NCI-H1092 treated with DMSO at 0.1 percent for 48 hours (cell line): ENCODE measurements at places on chromosomes 6 and 20.
A peak's percentile ranks its signal among the peaks of the same experiment; 100 is the strongest.

DNA sequence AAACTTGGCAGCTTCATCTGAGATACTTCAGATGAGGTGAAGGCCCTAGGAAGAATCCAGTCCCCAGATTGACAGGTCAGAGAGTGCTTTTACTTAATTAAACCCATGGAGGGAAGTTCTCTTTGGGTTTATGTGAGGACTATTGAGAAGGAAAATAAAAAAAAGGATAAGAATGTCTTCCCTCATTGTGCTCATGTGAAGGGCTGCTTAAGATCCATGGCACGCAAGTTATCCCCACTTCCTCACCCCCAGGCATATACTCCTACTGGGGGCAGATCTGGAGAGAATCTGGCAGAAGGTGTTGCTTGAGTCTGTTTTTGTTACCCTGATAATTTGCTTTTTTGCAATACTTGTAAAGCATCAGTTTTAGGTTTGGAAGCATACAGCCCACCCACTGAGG is 322.9 kb upstream of the TFAP2D start:
- DNase-seq = no peak

DNA sequence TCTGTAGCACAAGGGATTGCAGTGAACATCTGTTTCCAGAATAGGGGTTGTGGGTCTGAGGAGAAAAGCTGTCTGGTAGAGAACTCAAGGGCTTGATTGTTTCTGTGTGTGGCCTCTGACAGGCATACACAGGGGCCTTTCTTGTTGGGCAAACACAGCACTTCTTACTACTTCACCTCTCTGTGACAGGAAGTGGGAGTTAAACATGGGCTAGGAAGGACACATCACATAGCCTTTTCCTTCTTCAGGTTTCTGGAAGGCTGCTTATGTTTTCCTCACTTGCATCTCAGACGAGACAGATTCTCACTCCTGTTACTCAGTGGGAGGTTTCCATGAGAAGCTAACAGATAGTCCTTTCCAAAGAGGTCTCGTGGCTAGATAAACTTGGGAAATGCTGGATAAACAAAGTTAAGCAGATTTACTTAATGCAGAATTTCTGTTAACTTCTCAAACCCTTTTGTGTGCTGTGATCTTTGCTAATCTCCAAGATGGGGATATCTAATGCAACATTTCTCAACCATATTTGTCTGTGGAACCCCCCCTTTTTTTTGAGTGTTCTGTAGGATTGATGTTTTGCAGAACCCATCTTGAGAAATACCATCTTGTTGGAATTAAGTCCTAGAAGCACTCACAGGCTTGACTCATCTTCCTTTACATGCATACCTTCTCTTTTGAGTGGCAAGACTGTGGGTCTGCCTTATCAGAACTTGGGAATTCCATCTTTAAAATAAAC is 41.9 kb upstream of the RNF8 start:
- DNase-seq = no peak

GRCh38 chr6:15461127-15461944 is 201.5 kb downstream of the DTNBP1 start:
- DNase-seq = no peak

DNA sequence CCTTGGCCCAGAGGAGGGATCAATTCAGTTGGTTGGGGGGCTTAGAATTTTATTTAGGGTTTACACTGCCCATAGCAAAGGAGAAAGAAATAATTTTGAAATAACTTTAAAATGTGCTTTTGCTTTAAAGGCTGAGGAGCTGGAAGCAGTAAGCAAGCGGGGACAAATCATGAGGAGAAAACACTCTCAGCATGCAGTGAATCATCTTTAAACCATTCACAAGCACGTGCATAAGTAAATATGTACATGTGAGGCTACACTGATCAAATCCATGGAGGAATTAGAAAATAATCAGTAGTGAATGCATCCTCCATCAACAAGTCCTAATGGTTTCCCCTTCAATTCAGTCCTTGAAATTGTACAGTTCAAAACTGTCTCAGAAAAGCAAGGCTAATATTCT is 181.0 kb downstream of the MTFR2 start:
- DNase-seq = no peak

GRCh38 chr20:1390581-1391403 is 2.1 kb downstream of the FKBP1A start:
- no peak for DNase-seq

DNA sequence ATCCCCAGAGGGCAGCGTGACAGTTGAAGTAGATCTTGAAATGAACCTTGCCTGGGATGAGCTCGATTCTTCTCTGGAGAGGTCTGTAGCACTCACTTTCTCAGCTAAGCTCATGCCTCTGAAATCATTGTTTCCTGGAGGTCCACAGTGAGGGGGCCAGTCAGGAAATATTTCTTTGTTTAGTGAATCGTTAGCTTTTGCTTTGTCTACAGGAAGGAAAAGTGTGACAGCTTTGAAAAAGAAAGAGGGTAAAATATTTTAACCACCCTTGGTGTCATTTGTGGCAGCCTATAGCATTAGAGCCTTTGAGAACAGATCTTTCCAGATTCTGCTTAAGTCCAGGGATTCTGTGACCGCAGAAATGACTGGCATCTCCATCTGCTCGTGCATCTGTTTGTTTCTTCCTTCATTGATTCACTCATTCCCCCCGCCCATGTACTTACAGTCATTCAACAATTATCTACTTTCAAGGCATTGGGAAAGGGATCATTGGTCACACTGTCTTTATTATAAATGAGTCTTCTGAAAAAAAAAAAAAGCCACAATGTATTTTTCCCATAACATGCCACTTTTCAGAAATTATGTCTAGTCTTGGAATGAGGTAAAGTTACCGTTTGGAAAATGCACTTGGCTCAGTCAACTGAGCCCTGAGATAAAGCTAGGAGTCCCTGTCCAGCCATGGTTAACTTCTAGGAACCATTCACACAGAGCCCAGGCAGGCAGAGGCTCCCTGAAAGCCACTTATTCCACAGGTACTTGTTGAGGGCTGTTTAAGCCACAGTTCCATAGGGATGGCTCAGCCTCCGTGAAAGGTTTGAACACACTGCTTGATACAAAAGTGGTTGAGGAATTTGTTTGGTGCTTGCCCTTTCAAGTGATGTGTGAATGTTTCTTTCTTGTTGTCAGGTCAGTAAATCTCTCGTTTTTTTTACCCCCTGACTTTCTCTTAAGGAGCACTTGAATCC is 86.0 kb downstream of the TIAM2 start:
- no peak for DNase-seq

- no peak for DNase-seq
Measured at GRCh38 chr6:13259393-13259792, 68.9 kb downstream of the TBC1D7 start.

- DNase-seq = no peak
Measured at GRCh38 chr20:61656198-61656597, 404.1 kb downstream of the CDH4 start.

- DNase-seq = no peak
Measured at GRCh38 chr6:122484760-122485159, 13.2 kb upstream of the SERINC1 start.

DNA sequence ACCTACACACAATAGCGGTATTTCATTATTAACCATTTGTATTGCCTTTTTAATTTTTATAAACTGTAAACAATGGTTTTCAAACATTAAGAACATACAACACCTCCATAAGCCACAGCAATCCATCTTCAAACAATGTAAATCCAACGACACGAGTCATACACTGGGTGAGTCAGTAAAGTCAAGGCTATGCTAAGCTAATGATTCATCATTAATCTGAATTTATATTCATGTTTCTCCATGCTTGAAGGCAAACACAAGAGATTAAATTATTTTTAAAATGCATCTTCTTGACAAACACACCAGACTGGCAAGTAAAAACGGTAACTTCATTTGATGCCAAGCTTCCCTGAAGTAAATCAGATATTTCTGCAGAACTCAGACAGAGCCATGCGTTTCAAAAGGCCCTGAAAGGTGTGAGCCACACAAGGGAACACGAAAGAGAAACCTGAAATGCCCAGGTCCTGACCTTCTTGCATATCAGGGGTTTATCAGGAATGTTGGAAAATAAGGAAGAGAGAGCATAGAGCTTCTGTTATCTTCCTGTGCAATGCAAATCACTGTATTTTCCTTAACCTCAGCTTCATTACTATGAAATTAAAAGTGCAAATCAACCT is 162.5 kb downstream of the ALDH8A1 start:
- DNase-seq = no peak

DNA sequence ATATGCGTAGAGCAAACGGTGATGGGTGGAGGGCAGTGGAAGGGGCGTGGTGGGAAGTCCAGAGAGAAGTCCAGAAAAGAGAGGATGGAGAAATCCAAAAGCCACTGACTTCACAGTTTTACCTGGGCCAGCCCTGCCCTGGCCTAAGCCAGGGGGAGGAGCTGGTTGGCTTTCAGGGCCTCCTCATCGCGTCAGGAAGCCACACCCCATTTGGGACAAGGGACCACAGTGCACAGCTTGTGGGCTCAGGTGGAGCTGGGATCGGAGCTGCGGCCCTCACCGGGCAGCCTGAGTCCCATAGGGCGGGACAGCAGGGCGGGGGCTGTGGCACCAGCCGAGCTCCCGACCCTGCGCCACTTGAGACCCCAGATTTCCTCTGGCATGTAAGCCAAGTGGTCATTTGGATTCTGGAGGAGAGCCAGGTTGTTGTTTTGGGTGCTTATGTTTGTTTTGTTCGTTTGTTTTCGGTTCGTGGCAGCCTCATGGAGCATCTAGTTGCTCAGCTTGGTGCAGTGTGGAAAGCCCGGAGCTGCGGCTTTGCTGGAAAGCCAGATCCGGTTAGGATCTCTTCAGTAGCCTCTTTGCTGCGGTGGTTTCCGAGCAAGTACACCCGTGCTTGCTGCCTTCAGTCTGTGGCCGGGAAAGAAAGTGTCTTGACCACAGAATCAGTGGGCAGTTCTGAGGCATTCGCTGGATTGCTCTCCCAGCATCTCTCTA is 42.2 kb downstream of the RIOK1 start:
- DNase-seq = no peak

- peak; percentile 24 for DNase-seq
Measured at GRCh38 chr20:61882716-61883615, 182.7 kb downstream of the TAF4 start.

DNA sequence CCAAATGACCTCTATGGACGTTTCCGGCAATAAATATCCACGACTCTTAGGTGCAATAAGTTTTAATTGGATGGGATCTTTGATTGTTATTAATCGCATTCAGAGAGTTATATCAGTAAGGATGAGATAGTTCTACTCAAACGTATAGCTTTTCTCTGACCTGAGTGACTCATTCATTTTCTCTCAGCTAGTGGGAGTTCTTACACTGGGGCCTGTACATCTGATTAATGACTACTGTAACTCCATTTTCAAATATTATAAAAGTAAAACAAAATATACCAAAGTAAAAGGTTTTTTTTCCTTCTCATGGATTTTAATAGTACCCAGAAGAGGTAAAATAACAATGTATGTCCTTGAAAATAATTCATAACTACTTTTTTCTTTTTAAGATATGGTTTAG is 41.1 kb upstream of the SAMD5 start:
- no peak for DNase-seq

DNA sequence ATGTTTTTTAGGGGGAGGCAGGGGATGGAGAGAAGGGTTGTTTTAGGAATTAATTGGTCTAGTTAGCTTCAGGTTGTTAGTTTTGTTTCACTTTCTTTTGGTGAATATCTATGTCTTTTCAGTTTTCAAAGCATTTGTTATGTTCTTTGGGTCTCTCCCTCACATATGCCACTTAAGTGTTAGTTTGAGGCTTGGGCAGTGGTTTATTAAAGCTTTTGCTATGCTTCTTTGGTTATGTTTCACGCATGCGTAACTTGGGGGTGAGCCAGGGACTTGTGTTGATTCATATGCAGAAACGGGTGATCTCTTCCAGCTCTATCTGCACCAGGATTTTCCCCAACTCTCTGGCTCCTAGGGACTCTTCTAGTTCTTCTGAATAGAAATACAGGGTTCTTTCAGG is 11.4 kb upstream of the MMS22L start:
- no peak for DNase-seq

DNA sequence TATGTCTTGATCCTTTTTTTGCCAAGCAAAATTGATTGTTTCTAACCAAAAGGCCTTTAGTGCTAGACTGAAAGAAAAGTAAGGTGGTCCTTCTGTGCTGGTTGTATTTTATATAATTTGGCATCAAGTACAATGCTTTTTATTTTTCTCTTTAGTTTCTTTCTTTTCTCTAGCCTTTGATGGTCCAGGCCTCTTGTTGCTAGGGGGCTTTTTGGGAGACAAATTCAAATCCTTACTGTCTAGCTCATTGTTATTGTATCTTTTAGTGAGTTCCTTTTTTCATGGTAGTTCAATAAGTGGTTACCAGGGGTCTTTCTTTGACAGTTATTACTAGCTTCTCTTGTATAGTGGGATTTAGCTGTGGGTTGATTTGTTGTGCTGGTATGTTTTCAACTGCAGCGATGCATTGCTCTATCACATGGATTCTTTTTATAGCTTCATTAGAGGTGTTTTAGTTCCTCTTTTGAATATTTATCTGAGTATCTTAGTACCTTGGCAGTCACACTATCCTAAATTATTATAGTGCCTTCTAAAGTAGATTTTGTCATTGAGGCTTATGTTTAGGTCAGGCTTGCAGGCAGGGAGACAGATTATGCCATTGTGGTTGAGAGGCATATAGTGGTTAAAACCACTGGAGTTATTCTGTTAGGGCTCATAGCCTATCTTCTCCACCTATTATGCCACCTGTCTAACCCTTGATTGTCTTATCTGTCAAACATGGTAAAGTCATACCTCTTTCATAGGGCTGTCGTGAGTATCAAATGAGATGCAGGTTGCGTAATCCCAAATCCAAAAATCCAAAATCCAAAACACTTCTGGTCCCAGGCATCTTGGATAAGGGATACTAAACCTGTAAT is 49.5 kb downstream of the KCNS1 start:
- DNase-seq = no peak

- peak; percentile 47 for DNase-seq
Measured at GRCh38 chr20:33649201-33649681, 12.9 kb upstream of the C20orf144 start.

- DNase-seq = no peak
Measured at GRCh38 chr20:37356387-37356786, 10.4 kb downstream of the SRC start.

- DNase-seq = no peak
Measured at GRCh38 chr20:11230999-11231398, 557.2 kb upstream of the JAG1 start.

- DNase-seq = peak; percentile 39
Measured at GRCh38 chr6:22350109-22350508, 53.3 kb upstream of the PRL start.

- no peak for DNase-seq
Measured at GRCh38 chr6:21157186-21157929, 436.2 kb upstream of the SOX4 start.

GRCh38 chr6:112117554-112117953 is 30.2 kb downstream of the FAM229B start:
- DNase-seq = no peak
